ENCODE measurements at places on chromosomes 7 and 10.

- no peak for DNase-seq
Measured at GRCh38 chr10:113007821-113008220, 57.8 kb downstream of the TCF7L2 start.

DNA sequence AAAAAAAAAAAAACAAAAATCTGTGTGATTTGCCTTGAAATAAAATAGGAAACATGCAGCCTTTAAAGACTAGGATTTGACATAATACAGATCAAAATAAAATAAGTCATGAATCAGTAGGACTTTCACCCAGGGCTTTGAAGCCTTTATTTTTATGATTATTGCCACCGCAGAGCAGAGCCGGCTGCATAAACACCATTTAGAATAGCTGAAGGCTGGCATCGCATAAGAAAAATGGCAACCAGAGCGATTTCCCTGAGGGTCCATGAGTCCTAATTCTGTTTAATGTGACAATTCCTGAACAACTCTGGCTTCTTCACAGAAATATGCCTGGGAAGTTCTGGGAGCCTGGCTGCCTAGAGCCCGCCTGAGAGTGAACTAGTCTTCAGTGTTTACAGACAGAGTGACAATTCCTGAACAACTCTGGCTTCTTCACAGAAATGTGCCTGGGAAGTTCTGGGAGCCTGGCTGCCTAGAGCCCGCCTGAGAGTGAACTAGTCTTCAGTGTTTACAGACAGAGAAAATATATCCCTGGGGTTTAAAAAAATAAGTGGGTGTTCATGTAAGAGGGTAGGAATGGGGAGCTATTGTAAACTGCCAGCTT, 112.0 kb downstream of the EEPD1 start:
- no peak for DNase-seq

- DNase-seq: no peak
Measured at GRCh38 chr10:121540732-121541395, 57.4 kb downstream of the FGFR2 start.

- no peak for DNase-seq
Measured at GRCh38 chr10:3782451-3783315, 2.3 kb downstream of the KLF6 start.

DNA sequence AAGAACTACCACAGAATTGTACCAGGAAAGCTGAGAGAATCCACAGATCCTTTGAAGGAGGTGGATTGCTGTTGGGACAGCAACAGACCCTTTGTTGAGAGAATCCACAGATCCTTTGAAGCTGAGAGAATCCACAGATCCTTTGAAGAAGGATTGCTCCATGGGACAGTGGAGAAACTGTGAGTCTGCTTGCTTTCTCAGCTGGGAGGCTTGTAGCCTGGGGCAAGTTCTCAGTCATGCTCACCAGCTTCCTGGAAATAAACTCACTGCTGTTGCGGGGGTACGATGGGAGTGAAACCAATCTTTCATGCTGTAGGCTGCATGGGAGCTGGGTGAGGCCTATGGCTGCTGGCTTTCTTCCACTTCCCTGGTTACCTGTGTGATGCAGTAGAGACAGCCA, 106.3 kb downstream of the C7orf25 start:
- DNase-seq: no peak

DNA sequence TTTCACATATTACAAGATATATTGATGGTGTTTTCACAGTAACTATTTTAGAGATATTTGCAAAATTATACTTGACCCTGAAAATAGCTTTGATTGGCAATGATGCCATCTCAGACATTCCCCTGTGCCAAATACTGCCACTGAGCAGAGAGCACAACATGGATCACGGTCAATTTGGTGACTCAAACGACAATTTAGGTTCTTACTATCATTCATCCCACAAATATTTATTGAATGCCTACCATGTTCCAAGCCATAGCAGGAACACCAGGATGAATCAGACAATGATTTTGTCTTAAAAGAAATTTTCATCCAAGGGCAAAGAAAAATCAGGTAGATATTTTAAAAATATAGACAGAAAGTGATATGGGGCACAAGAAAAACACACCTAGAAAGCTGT, 153.2 kb upstream of the ADO start:
- no peak for DNase-seq

- peak; percentile 35 for DNase-seq
Measured at GRCh38 chr7:150631866-150632864, at the start of gene GIMAP6. Gene GIMAP6, minus strand, starts transcription at chr7:150632385. Its CDS starts 2,243 bp downstream, at chr7:150630142.

DNA sequence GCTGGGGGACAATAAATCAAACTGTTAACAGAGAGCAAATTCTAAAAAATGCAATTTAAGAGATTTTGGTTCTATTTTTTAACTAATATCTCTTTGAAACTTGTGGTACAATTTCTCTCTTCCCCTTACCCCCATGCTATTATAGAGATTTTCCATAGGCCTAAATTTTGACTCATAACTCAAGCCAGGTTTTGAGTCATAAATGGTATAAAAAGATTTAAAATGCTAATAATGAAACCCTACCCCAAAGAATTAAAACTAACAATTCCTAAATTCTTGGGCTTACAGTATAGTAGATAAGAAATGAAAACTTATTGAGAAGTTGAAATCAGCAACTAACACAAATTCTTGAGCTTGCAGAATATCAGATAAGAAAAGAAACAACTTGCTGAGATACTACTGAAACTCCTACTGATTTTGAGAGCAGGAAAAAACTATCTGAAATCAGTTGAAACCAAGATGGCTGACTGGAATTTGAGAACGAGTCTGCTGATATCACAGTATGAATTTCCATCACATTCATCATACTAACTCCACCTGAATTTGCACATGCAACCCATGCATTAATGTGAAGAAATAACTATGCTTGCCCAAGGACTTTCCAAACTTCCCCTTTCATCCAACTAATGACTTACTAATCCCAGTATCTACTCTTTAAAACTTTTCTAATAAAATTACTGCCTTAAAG, 36.3 kb downstream of the POT1 start:
- DNase-seq: no peak

DNA sequence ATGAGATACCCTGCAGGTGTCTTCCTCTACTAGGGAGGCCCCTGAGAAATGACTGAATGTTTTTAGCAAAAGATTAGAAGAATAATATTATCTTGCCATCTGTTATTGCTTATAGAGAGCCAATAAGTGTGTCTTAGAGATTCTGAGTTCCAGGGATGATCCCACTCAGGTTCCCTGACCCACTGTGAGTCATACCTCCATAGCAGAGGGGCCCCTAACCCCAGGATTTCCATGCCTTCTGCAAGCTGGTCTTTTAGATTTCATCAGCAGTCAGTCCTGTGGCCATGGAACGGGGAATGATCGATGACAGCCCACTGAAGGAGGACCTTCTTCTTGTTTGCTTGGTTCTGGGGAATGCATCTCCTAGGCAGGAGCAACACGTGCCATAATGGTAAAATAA, 333.4 kb downstream of the KCNMA1 start:
- DNase-seq: no peak

DNA sequence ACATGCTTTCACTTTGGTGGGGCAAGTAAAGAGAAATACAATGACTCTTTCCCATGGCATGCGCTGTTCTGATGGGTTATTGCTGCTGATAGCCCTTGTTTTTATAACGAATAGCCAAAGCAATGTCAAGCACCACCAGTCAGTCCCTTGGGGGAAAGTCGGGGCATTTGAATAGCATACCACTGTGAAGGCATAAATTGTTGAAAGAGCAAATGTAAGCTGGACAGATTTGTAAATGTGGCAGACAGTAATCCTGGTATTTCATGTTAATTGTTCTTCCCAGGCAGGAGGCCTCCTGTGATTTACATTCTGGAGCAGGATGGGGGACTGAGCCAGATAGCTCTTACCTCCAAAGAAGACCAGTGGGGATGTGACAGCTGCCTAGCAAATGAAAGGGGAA, 293.3 kb downstream of the ADRA2A start:
- no peak for DNase-seq

DNA sequence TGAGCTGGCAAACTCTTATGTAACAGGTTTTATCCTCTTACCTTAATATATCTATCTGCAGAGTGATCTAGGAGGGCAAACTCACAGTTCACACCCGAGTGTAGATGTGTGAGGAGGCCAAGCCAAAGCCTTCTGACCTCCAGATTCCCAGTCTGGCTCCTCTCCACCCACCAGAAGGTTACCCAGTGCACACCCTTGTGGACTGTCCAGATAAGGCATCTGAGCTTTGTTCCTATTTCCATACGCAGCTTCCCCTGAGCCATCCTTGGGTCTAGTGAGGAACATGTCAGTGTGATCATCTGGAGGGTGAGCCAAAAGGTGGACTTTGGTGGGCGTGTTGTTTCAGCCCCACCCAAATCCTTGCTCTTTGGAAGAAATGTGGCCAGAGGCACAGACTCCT, 203.0 kb upstream of the MEOX2 start:
- DNase-seq: no peak

DNA sequence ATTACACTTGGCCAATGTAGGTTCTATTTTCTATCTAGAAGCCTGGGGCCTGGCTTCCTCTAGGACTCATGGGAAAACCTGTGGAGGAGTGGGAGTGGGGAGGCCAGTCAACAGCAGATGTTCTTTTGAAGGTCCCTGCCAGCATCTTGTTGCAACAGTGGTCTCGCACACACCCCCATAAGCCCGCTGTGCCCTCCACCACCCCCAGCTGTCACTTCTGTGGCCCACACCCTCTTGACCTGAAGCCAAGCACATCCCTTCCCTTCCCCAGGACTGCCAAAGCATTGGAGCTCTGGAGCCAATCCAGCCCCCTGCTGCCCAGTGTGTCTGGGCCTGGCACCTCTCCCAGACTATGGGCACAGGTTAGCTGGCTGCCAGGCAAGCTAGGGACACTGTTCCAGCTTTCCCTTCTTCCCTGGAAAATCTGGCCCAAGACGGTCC, 1.9 kb upstream of the STX1A start:
- no peak for DNase-seq

- no peak for DNase-seq
Measured at GRCh38 chr10:89351412-89351779, 23.6 kb downstream of the IFIT3 start.

GRCh38 chr7:77459311-77459726, 43.2 kb upstream of the GSAP start:
- no peak for DNase-seq

GRCh38 chr7:2084331-2084730, 148.4 kb downstream of the MAD1L1 start:
- DNase-seq: no peak

DNA sequence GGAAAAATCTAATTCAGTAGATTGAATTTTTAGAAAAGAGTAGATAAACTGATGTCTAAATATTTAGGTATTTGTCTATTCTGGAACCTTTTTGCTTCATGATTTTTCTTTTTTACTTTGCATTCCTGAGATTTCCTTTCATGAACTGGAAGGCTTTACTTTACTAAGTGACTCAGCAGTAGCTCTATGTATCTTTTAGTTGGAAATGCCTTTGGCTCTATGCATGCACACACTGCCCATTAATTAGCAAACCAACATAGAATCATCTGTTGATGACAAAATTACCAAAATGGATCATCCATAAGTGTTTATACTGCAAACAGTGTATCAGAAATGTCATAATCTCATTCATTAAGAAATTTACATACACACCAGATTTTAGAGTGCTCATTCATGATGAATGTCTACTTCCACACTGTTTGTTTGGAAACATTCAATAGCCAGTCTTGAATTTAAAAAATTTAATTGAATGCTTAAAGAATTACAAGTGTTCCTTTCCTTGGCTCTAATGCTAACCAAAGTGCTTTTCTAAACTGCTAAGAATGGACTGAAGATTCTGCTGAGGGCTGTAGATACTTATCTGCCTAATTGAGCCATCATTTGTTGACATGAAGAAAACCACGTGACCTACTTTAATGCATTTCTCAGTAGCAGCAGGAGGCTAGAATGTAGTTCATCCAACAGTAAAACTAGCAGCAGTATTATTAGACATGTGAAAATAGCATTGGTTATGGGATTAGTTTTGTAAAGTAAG, 282.0 kb downstream of the ADK start:
- DNase-seq: no peak

DNA sequence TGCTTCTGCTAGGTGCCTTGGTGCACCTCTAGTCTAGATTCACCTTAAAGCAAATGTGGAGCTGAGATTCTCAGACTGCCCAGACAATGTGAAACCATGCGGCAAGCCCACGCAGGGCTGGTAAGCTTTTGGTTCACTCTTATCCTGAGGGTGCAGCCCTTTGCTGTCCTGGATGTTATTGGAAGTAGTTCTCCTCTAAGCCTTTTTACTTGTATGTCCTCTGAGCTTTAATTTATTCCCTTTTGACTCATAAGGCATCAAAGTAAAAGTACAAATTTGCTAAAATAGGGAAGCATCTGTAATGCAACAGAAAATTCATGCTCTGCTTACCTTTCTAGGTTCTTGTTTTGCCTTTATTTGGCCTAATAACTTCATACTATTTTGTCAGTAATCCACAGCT, 186.8 kb downstream of the MACC1 start:
- DNase-seq: no peak

- no peak for DNase-seq
Measured at GRCh38 chr7:96233528-96234154, 88.3 kb downstream of the SLC25A13 start.

GRCh38 chr7:102140952-102141370, 145.7 kb upstream of the SH2B2 start:
- DNase-seq: no peak

- DNase-seq: no peak
Measured at GRCh38 chr7:47320296-47320695, 261.6 kb downstream of the TNS3 start.

- no peak for DNase-seq
Measured at GRCh38 chr7:100210805-100211204, 8.9 kb upstream of the PVRIG start.

- no peak for DNase-seq
Measured at GRCh38 chr10:31000071-31000782, 31.4 kb downstream of the ZNF438 start.

GRCh38 chr10:17200001-17200911, 1.2 kb downstream of the TRDMT1 start:
- no peak for DNase-seq

DNA sequence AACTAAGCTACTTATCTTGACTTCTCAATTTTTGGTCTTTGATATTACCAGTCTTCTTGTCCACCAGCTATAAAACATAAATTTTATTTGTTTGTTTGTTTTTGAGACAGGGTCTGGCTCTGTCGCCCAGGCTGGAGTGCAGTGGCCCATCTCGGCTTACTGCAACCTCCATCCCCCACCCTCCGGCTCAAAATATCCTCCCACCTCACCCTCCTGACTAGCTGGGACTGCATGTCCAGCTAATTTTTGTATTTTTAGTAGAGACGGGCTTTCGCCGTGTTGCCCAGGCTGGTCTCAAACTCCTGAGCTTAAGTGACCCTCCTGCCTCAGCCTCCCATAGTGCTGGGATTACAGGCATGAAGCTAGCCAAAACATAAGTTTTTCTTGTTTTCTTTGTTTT, 7.5 kb downstream of the MARCHF5 start:
- no peak for DNase-seq
